ENCODE measurements at places on chromosomes 12 and 14. TPM values are rescaled to one million over a fixed set of nuclear protein-coding genes. Genes with fewer than 3 reads are reported as not detected.

Gene BMP4
- 33.1 TPM for total RNA-seq

Gene EML5
- 0.21 TPM for total RNA-seq

Gene CD163L1
- not detected for total RNA-seq

Gene ALG10B
- total RNA-seq, result 9.2 TPM

Gene MMP19
- 37.5 TPM for total RNA-seq

- no peak for DNase-seq
Measured at GRCh38 chr14:77143071-77143470, 1.5 kb upstream of the ZDHHC22 start.

DNA sequence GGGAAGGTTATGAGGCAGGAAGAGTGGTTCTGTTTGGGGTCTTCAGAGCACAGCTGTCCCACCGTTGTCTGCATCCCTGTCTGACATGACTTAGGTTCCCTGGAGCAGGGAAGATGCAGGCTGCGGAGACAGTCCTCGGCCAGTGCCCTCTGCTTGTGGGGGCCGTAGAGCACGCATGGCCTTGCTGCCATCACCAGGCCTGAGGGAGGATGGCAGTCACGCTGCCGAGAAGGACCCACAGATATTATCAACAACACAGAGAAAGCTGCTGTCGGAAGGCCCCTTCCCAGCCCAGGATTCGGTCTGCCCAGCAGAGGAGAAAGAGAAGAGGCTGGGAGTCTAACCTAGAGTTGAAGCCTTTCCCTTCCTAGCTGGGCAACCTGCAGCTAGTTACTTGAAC is 35.0 kb downstream of the ERH start:
- DNase-seq, result peak; percentile 63

GRCh38 chr12:132075714-132076553 is 68.2 kb downstream of the DDX51 start:
- DNase-seq, result no peak

DNA sequence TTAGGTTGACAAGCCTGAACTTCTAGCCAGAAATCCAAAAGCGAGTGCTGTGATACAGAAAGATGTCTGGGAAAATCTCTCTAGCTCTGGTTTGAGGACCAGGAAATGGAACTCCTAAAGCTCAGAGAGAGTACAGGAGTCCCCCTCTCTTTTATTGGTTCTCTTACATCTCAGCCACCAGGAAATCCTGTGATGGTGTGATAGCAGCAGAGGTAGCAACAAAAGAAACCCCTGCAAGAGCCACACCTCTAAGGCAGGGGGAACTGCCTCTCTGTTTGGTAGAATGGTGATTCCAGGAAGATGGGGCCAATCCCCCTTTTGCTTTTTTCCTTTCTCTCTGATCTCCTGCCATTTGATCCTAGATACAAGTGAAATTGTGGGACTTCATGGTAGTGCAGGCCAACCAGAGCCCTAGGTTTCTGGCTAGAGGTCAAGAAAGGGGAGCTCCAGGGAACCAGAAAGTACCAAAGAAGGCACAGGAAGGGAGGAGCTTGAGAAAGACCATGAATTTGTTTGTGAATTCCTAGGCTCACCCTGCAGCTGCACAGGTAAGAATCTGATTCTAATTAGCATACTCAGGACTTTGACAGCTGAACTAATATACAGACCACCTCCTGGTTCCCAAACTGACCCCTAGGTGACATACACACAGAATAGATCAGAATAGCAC is 88.5 kb downstream of the PAPLN start:
- DNase-seq, result no peak

DNA sequence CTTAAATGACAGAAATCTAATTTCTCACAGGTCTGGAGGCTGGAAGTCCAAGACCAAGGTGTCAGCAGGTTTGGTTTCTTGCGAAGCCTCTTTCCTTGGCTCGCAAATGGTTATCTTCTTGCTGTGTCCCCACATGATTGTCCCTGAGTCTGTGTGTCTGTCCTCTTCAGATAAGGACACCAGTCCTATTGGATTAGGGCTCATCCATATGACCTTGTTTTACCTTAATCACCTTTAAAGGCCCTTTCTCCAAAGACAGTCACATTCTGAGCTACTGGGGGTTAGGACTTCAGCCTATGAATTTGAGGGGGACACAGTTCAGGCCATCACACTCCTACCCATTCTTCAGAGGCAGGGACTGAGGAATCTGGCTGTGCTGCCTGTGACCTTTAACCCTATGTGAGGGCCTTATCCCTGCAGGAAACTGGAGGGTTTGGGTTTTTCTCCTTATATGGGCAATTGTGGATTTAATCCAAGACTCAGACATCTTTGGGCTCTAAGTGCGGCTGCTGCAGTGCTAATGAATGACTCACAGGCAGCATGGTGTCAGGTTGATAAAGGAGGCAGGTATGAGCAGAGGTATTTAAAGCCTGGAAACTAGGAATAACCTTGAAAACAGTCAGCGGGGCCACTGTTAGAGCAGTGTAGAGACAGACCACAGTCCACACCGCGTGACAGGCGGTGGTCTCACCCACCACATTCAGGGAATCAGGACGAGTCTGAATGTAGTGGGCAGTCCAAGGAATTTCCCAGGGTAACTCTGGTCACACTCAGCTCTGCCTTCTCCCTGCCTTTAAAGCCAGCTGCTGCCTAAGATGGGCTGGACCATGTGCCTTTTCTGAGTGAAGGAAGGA is 10.2 kb downstream of the TPCN1 start:
- DNase-seq, result no peak

DNA sequence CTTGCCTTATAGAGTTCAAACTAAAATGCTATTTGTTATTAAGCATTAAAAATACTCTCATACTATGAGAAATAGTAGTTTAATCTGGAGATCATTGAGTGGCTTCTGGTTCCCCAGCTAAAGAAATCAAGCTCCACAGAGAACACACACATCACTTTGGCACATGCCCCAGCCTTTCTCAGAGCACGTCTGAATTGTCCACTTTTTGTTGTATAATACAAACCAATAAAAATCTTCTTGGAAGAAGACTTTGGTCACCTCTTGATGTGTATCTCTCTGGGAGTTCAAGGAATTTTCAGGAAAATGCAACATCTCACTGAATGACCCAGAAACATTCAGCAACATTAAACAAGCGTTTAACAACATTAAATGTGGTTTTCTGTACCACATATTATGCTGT is 413.9 kb downstream of the GALC start:
- no peak for DNase-seq

DNA sequence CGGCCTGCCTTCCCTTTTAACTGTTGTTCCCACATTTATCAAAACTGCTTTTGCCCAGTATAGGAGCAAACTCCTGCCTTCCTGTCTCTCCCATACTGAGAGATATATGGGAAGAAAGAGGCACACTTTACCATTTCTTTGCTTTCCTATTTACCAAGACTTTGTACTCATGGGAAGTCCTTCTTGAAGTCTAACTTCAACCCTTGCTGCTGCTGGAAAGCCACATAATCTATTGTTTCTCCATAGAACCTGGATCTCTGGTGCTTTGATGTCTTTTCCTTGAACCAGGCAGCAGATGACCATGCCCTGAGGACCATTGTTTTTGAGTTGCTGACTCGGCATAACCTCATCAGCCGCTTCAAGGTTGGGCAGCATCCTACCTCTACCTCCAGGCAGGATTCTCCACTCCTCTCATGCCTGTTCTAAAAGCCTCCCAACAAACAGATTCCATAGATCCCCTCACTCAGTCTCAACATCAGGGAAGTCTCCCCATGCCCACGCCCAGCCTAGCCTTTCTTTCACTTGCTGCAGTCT is 18.4 kb downstream of the PPP1R1A start:
- no peak for DNase-seq

DNA sequence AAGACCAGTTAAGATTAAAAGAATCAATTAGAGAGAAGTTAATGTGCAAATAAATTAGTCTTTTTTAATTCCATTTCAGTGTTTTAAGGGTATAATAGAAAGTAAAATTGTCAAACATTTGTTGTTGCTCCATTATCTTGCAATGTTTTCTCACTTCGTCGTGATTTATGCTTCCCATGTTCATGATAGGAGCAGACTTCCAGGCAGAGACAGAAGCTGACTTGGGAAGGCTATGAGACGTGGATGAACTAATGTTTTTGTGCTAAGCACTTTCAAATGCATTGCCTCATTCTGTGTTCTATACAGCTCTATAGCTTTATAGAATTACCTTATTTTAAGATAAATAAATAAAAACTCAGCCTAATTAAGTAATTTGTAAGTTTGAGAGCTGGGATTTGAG is 226.2 kb downstream of the PIK3C2G start:
- DNase-seq, result no peak

GRCh38 chr12:82862069-82862841 is 175.5 kb downstream of the TMTC2 start:
- DNase-seq, result no peak

All from ascending aorta (tissue), 2 donors.